ENCODE measurements at places on chromosomes 6 and 20. TPM values are rescaled to one million over a fixed set of nuclear protein-coding genes. Genes with fewer than 3 reads are reported as not detected.
A peak's percentile ranks its signal among the peaks of the same experiment; 100 is the strongest.

The SPAG4 gene
- 3.5 TPM for total RNA-seq

The DDX27 gene
- total RNA-seq = 14.0 TPM

The AMD1 gene
- 46.0 TPM for total RNA-seq

The VIP gene
- 0.67 TPM for total RNA-seq

GRCh38 chr20:41138475-41139226 is 1.3 kb downstream of the PLCG1 start:
- peak; percentile 60 for DNase-seq

- no peak for DNase-seq
Measured at GRCh38 chr20:37151529-37151928, 27.6 kb upstream of the RPN2 start.

GRCh38 chr20:3392756-3393155 is 14.7 kb downstream of the DNAAF9 start:
- no peak for DNase-seq

GRCh38 chr20:39188266-39188765 is 226.2 kb downstream of the DHX35 start:
- no peak for DNase-seq

GRCh38 chr6:119110601-119111548 is 32.4 kb upstream of the FAM184A start:
- DNase-seq = no peak

DNA sequence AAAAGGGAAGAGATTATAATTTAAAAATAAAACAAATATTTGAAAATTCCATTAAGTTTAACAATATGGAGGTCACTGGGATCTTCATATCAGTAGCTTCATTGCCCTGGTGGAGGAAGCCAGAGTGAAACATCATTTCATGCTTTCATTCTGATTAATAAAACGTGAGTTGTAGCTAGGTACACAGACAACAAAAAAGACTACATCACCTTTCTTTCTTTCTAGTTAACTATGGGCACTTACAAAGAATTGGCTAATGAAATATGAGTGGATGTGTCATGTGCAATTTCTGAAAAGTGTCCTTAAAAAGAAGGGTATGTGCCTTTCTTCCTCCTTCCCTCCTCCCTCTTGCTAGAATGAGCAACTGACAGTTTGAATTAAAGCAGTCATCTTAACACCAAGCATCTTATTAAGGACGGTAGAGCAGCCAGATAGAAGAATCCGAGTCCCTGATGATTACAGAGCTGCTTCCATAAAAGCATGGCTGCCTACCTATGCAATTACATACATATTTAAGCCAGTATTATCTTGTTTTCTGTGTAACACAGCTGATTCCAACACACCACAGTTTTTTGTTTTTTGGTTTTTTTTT is 3.4 kb downstream of the SERAC1 start:
- no peak for DNase-seq

- DNase-seq = no peak
Measured at GRCh38 chr6:21506126-21506525, 87.4 kb upstream of the SOX4 start.

DNA sequence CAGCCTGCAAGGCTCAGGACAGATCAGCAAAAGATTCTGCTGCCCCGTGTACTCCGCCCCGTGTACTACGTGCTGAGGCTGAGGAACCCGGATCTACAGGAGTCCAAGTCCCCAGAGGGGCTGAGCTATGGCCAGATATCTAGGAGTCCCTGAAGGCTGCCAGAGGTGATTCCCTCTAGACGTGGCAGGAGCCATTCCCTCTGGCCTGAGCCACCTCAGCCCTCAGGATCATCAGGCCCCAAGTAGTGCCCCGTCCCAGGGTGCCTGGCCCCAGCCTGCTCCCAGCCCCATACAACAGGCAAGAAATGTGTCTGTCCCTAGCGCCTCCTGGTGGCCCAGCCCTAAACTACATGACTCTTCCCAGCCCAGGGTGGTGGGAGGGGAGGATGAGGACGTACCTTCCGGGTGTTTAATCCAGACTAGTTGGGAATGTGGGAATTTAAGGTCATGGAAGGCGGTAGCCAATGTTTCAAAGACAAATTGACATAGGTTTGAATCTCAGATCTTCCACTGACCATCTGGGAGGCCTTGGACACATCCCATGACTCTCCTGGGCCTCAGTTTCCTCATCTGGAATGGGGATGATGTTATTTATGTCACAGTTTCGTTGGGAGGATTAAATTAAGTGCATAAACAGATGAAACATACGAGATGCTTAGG is 49.4 kb upstream of the PTPN1 start:
- peak; percentile 95 for DNase-seq

DNA sequence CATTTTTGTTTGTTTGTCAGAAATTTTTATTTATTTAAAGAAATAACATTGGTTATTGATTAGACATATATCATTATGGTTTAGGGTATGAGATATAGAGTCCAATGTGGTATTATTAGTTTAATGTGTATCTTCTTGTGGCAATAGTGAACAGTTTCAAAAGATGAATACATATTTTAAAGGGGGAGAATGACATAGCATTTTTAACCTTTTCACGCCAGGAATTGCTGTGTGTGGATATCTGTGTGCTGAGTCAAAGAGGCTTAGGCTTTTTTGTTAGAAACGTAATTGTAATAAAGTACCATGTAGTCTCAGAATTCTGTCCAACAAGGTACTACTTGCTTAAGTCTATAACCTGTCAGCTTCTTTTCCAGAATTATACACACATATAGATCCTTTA is 451.6 kb downstream of the ADGRB3 start:
- DNase-seq = no peak

GRCh38 chr6:82248273-82248735 is 760 bp upstream of the IBTK start:
- DNase-seq = no peak

DNA sequence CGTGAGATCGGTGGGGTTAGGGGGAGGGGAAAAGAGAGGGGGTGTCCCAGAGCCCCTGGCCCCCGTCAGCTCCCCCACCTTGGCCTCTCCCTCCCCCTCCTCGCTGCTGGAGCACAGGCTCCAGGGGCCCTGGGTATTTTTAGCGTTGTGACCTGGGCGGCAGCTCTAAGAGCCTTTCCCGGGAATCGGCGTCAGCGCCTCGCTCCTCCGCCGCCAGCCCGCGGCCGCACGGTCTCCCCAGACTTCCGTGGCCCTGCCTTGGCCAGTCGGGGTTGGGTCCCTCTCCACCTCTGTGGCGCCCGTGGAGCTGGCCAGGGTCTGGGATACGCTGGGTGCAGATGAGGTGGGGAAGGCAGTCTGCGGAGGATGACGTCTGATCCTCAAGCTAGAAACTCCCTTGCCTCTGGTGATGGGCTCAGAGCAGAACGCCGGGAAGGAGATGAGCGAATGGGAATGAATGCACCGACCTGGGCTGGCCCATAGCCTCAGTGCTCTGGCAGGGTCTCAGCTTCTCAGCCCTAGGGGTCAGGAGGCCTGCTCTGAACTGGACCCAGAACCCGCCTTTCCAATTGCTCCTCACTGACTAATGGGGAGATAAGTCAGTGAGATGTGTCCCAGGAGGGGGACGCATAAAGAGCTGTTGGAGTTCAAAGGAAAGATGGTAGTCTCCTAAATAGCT is 883 bp upstream of the DBNDD2 start:
- peak; percentile 84 for DNase-seq

DNA sequence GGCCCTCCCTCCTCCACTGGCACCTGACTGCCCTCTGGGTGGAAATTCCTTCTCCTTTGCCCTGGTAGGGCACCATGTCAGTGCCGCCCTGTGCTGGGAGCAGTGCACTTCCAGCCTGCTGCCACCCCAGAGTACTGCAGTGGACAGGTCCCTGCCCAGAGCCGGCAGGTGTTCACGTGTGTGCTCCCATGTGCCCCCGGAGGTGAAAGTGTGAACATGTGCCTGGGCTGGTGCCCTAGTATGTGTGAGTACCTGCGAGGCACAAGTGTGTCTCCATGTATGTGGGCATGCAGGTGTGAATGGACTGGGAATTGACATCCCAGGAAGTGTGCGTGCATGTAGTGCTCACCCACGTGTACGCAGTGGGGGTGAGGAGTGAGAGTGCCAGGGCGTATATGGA is 29.4 kb downstream of the SDCBP2 start:
- DNase-seq = no peak

- no peak for DNase-seq
Measured at GRCh38 chr6:136034422-136034821, 182.9 kb downstream of the PDE7B start.

- no peak for DNase-seq
Measured at GRCh38 chr20:21498195-21498594, 15.7 kb downstream of the NKX2-2 start.

DNA sequence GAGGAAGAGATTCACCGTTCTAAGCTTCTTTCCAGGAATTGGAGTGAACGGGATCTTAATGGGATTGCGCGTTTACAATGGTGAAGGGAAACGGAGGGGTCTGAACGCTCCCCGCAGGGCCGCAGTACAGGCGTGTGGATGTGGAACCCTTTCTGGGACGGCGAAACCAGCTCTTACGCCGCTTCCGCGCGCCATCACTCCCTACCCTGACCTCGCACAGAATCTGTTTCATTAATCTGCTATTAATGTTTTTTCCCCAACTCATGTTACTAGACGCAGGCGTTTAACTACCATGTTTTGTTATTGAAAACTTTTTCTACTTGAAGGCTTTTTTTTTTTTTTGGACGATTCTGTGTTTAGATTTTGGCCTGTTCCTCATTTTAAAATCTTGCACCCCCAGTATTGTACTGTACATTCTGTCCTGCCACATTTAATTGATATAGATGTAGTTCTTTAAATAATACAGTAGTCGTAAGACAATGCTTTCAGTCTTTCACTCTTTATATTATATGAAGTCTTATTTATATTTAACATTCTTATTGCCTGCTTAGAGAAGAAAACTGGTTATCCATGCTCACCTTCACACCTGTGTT is 696 bp upstream of the SUPT3H start:
- DNase-seq = no peak

GRCh38 chr20:54221996-54222890 is 14.4 kb downstream of the PFDN4 start:
- no peak for DNase-seq

GRCh38 chr20:32366380-32366779 is 8.2 kb downstream of the ASXL1 start:
- no peak for DNase-seq

DNA sequence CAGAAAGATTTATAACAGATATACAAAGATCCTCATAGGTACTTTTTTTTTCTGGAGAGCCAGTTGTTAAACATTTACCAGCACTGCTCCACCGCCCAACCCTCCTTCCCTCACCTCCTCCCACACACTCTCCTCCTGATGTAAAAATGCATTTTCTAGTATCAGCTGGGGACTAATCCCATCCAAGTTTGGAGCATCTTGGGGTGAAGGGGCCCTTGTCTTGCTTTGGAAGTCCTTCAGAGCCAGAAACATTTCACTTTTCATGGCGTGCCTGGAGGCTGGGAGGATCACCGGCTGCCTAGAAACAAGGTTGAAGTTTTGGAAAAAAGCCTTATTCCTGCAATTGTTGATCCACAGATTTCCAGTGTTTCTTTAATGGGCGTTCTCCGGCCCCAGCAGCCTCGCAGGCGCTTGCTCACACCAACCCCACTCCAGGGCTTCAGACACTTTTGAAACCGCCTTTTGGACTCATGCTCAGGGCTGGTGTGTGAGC is 165.1 kb upstream of the AFDN start:
- no peak for DNase-seq

- peak; percentile 80 for DNase-seq
Measured at GRCh38 chr6:9398071-9398766, 962.9 kb upstream of the SLC35B3 start.

GRCh38 chr20:45857882-45858216 is 435 bp downstream of the ZSWIM3 start:
- no peak for DNase-seq

GRCh38 chr6:161963181-161963580 is 689.3 kb upstream of the AGPAT4 start:
- no peak for DNase-seq

- DNase-seq = no peak
Measured at GRCh38 chr6:116877743-116878142, 701 bp downstream of the RFX6 start.

DNA sequence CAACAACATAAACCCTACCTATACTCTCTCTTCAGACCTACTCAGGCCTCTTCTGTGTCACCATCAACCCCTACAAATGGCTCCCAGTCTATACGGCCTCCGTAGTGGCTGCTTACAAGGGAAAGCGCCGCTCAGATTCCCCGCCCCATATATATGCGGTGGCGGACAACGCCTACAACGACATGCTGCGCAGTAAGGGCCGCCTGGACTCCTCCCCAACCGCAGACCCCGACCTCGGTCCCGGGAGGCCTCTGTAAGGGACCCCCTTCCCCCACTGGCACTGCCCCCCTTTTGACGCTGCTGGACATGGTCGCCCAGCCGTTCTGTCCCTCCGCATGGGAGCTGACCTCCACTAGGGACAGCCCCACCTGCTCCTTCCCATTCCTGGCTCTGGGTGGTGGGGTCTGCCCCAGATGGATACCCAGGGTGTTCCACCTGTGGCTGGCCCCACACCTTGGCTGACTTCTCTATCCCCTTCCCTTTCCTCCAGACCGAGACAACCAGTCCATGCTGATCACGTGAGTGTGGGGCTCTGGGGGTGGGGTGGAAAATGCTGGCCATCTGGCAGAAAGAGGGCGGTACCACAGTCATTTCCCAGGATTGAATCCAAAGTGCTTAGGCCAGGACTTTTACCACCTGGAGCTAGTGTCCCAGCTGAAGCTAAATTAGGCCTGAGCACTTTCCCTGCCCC is 25.0 kb downstream of the MYH7B start:
- DNase-seq = no peak

DNA sequence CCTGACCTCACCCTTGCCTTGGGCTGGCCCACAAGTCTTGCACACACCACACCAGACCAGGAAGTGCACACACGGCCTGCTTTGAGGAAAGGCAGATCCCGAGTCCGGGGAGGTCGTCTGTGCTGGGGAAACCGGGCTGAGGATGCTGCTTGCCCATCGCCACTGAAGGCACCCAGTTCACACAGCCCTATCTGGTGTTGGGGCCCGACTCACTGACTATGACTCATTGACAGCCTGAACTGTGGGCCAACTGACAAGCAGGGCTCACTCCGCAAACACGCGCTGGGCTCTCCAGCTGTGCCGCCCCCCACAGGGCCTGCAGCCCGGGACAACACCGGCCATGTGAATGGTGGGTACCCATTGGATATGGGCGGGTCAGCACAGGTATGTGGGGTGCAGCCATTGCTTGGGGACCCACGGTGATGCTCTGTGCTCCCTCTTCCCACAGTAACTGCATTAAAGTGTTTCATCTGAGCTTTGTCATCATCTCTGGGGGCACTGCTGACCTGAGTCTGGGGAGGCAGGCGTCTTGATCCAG is 1.6 kb downstream of the SAMD10 start:
- no peak for DNase-seq

All from cardiac septum (tissue), 1 donor.